MCF 10A (cell line): ENCODE measurements at places on chromosomes 7 and 10.
A peak's percentile ranks its signal among the peaks of the same experiment; 100 is the strongest.

- no peak for DNase-seq
Measured at GRCh38 chr7:140122965-140123364, 53.8 kb downstream of the KDM7A start.

GRCh38 chr10:133334503-133335245, 2.0 kb downstream of the CALY start:
- no peak for DNase-seq

DNA sequence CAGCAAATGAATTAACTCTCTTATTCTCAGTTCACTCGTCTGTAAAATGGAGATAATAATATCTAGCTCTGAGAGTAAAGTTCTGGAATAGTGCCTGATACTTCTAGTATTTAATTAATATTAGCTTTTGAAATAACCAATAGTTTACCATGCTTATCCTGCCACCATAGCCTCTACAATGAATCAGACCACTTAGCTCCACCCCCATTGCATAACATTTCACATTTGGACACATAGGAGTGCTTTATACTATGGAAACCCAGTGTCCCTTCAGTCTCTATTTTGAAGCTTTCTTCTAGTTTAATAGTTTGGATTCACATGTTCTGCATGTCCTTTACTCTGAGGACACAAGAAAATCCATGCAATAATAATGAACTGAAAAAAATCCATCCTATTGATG, 427.3 kb upstream of the C7orf33 start:
- peak; percentile 54 for DNase-seq

GRCh38 chr7:3240826-3241430, 60.1 kb upstream of the SDK1 start:
- no peak for DNase-seq

- DNase-seq, result no peak
Measured at GRCh38 chr7:157889480-157889879, 552.7 kb downstream of the DNAJB6 start.

GRCh38 chr7:141011443-141011842, 3.3 kb downstream of the MRPS33 start:
- DNase-seq, result no peak

- DNase-seq, result no peak
Measured at GRCh38 chr7:79008786-79009185, 444.7 kb downstream of the MAGI2 start.

DNA sequence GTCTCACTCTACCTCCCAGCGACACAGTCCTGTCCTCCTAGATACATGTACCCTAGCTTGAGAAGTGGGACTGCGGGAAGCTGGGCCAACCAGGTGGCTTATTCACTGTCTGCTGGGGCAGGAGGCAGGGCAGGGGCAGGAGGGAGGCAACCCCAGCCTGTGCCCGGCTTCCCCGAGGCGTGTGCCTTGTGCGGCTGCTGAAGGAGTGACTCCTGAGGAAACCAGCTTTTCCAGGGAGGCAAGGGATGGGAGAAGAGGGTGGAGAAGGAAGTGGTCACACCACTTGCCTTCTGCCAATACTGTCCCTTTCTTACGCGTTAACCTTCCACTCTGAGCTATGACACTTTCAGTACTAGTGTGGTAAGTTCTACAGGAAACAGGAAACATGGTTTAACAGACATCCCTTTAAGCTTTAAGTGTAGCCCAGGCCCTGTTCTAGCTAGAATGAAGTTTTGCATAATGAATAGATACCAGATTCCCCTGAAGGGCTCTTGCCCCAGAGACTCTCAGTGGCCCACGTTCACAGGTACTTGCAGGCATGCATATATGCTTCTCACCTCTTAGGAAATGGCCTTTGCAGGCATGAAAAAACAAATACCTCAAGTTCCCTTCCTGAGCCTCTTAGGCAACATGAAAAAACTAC, 40.6 kb downstream of the SYPL1 start:
- DNase-seq, result peak; percentile 81

- DNase-seq, result peak; percentile 11
Measured at GRCh38 chr10:99685597-99685967, 26.3 kb downstream of the ENTPD7 start.

GRCh38 chr7:28155019-28155660, 25.5 kb downstream of the JAZF1 start:
- DNase-seq, result no peak

GRCh38 chr10:17179002-17179401, 22.5 kb downstream of the TRDMT1 start:
- peak; percentile 27 for DNase-seq

GRCh38 chr7:106285051-106285854, 470 bp upstream of the NAMPT start:
- DNase-seq, result peak; percentile 99

DNA sequence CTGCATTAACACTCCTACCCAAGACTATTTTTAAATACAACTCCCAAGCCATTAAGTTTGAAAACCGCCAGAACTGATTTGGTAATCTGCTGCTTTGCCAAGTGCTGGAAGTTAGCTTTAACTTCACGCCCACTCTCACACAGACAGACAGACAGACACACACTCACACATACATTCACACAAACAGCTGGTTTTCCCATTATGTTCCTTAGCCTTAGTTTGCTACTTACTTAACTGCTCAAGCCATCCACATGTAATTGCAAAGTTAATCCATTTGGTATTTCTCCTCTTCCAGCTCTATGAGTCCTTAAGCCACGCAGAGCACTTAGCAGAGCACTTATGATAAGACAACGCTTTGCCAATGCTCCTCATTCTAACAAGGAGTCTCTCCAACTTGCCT, 8.3 kb downstream of the COBL start:
- no peak for DNase-seq

- peak; percentile 3 for DNase-seq
Measured at GRCh38 chr10:65555192-65555591, 1370.6 kb upstream of the LRRTM3 start.

DNA sequence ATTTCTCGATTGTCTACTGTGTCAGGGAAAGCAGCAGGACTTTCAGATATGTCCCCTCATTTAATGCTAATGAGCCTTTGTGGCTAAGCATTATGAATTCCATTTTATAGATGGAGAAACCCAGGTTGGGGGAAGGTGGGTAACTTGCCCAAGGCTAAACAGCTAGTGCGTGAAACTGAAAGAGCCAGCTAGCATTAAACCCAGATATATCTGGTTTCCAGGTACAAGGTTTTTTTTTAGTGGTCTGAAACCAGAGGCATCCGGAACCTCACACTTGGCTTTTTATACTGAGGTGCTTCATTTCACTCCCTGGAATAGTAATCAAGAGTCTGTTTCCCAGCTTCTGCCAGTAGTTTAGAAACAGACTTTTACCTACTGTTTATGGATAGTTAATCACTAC, 694.8 kb downstream of the PHTF2 start:
- no peak for DNase-seq

DNA sequence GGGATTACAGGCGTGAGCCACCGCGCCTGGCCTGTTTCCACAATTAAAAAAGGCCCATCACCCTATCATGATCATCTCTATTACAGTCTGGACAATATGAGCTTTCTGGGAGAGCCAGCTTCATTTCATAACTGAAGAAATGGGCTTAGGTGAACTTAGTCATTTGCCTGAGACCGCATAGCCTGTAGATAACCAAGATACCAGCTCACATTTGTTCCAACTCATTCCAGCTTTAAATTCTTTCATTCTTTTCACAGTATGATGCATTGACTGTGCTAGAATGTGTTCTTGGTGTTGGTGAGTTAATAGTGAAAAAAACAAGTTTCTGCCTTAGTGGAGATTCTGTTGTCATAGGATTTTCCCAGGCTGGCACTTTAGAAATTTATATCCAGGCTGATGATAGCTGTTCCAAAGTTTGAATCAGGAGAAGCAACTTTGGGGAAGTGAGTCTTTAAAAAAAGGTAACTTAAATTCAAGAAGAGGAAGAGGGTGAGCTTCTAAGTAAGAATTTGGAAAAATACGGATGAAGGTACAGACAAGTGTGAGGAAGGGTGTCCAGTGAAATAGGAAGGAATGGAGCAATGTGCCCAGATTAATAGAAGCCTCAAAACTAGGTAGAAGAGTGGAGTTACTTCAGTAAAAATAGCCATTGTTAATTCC, 2.1 kb upstream of the H2AZ2 start:
- no peak for DNase-seq

DNA sequence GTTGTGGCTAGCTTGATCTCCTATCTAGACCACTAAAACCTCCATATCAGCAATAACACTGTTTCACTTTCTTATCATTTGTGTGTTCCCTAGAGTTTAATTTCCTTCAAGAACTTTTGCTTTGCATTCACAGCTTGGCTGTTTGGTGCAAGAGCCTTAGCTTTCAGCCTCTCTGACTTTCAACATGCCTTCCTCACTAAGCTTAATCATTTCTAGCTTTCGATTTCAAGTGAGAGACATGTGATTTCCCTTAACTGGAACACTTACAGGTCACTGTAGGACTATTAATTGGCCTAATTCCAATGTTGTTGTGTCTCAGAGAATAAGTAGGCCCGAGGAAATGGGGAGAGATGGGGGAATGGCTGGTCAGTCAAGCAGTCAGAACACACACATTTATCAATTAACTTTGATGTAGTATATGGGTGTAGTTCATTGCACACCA, 10.6 kb upstream of the BPGM start:
- DNase-seq, result no peak

GRCh38 chr10:115604627-115605026, 511.5 kb downstream of the ATRNL1 start:
- no peak for DNase-seq

DNA sequence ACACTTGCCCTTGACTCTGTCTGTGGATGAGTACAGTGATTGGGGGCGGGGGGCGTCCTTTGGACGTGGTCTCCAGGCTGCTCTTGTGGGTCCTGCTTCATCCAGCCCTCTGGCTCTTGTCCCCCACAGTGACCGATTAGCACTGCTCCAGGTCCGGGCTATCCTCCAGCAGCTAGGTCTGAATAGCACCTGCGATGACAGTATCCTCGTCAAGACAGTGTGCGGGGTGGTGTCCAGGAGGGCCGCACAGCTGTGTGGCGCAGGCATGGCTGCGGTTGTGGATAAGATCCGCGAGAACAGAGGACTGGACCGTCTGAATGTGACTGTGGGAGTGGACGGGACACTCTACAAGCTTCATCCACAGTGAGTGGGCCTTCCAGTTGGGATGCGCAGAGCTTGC, 18.3 kb downstream of the TACR2 start:
- no peak for DNase-seq

- no peak for DNase-seq
Measured at GRCh38 chr10:131048606-131049005, 262.9 kb downstream of the TCERG1L start.

DNA sequence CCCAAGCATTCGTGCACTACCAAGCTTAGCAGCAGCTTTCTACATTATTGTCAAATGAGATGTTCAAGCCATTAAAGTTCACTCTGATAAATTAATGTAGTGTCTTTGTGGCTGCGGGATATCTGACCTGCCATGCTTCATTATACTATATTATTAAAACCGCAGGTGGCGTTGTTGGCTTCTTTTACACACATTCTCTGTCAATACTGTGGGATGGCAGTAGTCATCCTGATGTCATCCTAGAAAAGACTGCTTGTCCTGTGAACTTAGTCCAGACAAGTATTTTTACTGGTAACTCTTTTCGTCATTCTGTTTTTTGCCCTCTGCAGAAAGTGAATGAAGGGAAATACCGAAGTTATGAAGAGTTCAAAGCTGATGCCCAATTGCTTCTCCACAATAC, 103.9 kb downstream of the ZMYND11 start:
- DNase-seq, result peak; percentile 71

DNA sequence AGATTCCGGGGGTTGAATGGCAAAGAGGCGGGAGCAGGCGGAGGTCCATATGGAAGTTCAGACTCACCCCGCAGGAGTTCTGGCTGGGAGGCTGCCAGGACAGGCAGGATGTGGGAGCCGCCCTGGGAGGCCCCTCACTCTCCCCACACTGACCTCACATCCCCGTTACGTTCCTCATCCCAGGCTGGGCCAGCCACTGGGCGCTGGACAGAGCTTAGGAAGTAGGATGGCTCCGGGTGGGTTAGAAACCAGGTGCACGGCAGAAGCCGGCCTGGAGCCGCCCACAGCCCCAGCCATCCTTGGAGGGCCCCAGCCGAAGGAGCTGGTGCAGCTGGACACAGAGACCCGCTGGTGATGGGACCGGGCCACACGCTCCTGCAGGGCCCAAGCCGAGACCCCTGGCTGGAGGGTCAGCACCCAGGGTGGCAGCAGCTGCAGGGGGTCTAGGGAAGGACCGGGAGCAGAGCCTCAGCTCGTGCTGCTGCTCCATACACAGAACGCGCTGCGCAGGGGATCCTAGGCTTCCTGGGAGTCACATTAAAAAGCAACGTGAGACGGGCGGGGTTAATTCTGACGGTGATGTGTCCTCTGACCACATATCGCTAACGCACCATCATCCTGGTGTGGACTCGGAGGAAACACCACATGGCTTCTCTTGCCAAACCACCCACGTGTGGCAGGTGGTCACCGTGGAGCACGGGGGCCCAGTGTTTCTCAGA, 98.6 kb upstream of the DIP2C start:
- no peak for DNase-seq

GRCh38 chr10:75342397-75342796, 59.2 kb downstream of the ZNF503 start:
- DNase-seq, result no peak

DNA sequence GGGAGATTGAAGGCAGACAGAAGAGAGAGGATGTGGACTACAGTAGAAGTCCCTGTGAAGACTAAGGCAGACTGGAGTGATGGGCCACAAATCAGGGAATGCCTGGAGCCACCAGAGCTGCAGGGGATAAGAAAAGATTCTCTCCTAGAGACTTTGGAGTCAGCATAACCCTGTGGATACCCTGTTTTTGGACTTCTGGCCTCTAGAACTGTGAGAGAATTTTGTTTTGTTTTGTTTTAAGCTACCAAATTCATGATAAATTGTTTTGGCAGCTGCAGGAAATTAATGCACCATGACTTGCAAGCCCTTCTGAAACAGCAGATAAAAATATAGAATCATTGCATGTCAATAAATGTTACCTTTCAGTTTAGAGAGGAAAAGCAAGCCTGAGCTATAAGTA, 41.3 kb downstream of the INHBA start:
- DNase-seq, result no peak

DNA sequence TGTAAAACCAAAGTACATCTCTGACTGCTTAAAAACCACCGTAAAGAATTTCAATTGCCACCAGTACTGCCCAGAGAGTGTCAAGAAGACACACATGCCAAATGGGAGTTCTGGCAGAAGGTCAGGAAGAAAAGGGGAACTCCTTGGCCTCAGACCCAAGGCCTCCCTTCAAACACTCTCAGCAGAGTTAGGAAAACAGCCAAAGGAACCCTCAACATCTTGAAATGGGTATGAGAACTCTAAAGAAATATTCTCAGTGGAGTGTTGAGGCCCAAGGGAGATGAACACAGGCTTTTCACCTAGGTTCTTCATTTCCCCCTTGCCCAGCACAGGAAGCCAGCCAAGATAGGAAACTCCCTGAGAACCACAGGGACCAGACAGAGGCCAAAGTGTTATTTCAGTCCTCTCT, 96.1 kb upstream of the ASAH2 start:
- no peak for DNase-seq

- DNase-seq, result no peak
Measured at GRCh38 chr10:110747609-110748464, 103.7 kb downstream of the RBM20 start.
